ENCODE measurements at places on chromosomes 5 and 9.
A peak's percentile ranks its signal among the peaks of the same experiment; 100 is the strongest.

- no peak for DNase-seq
Measured at GRCh38 chr9:114522286-114522685, 17.0 kb upstream of the WHRN start.

- peak; percentile 71 for DNase-seq
Measured at GRCh38 chr9:107548298-107549142, 59.0 kb upstream of the KLF4 start.

GRCh38 chr9:114483499-114483898 is 21.8 kb downstream of the WHRN start:
- no peak for DNase-seq

- no peak for DNase-seq
Measured at GRCh38 chr5:181088289-181088688, 42.7 kb downstream of the OR2V1 start.

DNA sequence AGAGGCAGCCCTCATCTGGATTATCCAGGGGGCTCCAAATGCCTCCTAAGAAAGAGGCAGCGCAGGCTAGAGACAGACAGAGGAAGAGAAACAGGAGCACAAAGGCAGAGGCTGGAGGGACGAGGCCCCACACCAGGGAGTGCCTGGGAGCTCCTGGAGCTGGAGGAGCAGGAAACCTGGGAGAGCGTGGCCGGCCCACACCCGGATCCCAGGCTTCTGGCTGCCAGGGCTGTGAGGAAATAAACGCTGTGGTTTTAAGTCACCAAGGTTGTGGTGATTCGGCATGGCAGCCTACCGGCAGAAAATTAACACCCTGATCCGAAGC is 165.5 kb downstream of the OLFM1 start:
- peak; percentile 13 for DNase-seq

GRCh38 chr9:95315108-95315746 is 2.3 kb downstream of the FANCC start:
- no peak for DNase-seq

DNA sequence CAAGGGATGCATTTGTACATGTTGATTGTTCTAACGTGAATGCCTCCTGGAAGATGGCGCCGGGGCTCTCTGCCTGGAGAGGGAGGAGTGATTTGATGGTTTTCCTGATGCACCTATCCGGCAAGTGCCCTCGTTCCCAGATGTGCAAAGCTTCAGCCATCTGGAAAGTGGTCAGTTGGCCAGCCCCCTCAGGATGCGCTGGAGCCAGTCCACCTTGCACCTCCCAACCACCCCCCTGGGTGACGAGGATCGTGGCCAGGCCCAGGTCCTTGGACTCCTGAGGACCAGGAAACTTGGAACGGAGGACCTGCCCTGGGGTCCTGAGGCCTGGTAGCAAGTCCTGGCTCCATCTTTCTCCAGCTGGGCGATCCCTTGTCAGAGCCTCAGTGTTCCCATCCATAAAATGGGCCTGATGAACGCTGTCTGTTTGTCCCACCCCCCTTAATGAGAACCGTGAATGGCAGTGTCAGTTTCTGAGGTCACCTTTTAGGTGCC is 23.6 kb upstream of the RNU6ATAC start:
- DNase-seq: no peak

- peak; percentile 6 for DNase-seq
Measured at GRCh38 chr5:154642499-154643245, 112.5 kb upstream of the LARP1 start.

DNA sequence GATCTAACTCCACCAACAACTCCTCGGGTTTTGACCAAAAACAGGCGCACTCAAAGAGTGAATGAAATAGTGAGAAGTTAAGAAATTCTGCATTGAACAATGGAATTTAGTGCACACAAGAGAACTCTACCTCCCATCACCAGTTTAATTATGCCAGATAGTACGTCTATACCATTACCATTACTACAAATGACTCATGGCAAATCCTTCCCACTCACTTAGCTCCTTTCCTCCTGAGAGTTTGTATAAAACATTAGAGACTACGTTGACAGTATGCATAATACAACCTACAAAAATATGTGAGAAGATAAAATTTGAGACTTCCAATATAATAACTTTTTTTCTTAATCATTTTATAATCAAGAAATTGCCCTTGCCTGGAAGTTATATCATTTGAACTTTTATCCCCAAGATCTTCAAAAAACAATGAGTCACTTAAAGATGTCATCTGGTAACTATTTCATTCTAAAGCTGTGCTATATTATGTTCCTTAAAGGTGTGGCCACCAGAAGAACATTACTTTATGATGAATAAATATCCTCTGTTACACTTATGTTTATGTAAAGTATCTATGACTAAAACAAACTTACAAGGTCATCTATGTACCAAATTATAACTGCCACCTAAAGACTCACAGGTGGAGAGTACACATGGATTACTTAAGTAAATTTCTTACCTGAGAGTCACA is 297.9 kb upstream of the PTGER4 start:
- DNase-seq: peak; percentile 47

GRCh38 chr9:2725898-2726649 is 8.8 kb downstream of the KCNV2 start:
- DNase-seq: no peak

GRCh38 chr5:85538362-85538761 is 1079.4 kb upstream of the COX7C start:
- no peak for DNase-seq

- DNase-seq: no peak
Measured at GRCh38 chr9:129491487-129491855, 129.4 kb downstream of the C9orf50 start.

GRCh38 chr5:36724467-36725332 is 118.3 kb downstream of the SLC1A3 start:
- DNase-seq: peak; percentile 21

GRCh38 chr5:80238097-80238496 is 17.8 kb downstream of the SERINC5 start:
- DNase-seq: no peak

- no peak for DNase-seq
Measured at GRCh38 chr9:3125602-3126405, 281.9 kb upstream of the PUM3 start.

GRCh38 chr5:76715486-76715735 is 515 bp upstream of the F2R start:
- DNase-seq: no peak

- no peak for DNase-seq
Measured at GRCh38 chr5:174916227-174916626, 191.8 kb downstream of the MSX2 start.

DNA sequence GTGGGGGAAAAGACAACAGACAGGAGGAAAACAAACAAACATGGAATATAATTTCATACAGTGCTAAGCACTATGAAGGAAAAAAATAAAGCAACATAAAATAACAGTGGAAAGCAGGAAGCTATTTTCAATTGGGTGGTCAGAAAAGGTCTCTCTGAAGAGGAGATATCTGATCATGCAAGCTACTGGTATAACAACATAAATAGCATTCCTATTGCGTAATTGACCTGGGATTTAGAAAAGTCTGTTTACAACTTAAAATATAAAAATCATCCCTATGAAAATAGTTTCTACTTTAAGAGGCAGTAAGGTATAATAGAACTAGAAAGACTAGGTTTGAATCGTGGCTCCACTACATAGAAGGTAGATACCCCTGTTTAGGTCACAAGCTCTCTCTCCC is 61.4 kb downstream of the FBXW11 start:
- DNase-seq: no peak

DNA sequence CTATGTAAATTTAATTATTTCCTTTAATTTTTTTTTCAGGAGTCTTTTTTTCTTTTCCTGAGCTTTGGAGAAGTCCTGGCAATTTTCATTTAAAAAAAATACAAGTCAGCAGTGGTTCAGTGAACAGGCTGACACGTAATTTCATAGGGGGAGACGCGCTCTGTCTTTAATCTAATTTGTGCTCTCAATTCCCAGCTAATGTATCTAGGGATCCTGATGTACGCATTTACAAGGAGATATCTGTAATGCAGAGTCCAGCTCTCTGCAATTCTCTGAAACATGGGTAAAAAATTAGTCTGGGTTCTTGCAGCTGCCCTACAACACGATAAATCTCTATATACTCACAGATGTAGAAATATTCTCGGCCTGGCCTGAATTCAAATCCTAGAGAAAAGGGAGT is 243.9 kb downstream of the EFNA5 start:
- no peak for DNase-seq

DNA sequence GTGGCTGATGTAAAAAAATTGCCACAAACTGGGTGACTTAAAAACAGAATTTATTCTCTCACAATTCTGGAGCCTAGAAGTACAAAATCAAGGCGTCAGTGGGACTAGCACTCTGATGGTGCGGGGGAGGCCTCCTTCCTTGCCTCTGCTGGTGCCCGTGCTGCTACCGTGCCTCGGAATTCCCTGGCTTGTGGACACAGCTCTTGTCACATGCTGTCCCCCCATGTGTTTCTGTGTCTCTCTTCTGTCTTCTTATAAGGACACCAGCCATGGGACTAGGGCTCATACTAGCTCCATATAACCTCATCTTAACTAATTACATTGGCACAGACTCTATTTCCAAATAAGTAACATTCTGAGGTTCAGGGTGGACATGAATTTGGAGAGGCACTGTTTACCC is 242.3 kb upstream of the IRX2 start:
- DNase-seq: no peak

- no peak for DNase-seq
Measured at GRCh38 chr5:2727550-2727949, 23.9 kb downstream of the IRX2 start.

DNA sequence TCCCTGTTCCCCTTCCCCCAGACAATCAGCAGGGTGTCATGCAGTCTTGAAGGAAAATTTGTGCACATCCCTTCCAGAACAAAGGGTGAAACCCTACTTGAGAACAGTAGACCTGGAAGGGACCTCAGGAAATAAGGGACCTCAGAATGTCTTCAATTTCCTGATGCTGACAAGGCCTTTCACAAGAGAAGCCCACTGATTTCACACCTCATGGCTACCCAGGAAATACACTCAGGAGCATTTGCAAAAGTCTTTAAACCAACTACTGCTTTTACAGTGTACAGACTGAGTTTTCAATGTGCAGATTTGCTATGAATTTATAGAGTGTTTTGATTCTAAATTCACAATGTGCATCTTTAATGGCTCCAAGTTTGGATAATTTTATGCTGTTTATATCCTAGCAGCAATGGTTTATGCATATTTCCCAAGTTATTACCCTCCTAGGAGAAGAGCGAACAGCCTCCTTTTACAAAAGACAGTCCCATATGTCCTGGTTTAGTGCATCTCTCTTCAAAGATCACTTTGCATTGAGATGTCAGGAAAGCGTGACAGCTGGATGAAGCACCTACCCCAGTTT is 74.8 kb downstream of the GALNT10 start:
- DNase-seq: no peak

DNA sequence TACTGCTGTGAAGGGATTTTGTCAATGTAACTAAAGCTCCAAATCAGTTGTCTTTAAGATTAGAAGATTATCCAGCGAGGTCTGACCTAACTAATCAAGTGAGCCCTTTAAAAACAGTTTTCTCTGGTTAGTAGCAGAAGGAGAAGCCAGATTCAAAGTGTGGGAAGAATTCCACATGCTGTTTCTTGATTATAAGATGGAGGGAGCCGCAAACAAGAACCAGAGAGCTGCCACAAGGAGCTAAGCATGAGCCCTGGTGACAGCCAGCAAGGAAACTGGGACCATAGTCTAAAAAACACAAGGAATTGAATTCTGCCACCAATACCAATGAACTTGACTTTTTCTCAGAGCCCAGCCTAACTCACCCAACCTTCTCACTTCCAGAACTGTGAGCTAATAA is 37.0 kb upstream of the OR2S2 start:
- no peak for DNase-seq

DNA sequence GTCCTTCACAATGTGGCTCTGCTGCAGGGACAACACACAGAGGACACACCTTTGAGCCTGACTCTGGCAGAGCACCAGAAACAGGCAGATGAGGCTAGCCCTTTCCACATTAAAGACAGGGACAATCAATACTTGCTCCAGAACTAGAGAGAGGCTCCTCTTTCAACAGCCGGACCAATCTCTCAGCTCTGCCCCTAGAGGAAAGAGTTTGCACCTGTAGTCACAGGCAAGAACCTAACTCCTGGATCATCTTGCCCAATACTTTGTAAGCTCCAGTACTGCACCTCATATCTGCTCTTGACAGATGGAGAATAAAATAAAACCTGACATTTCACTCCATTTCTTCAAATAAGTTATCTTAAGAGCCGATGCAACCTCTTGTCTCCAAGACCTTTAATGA is 52.1 kb downstream of the EPB41L4A start:
- DNase-seq: peak; percentile 30

DNA sequence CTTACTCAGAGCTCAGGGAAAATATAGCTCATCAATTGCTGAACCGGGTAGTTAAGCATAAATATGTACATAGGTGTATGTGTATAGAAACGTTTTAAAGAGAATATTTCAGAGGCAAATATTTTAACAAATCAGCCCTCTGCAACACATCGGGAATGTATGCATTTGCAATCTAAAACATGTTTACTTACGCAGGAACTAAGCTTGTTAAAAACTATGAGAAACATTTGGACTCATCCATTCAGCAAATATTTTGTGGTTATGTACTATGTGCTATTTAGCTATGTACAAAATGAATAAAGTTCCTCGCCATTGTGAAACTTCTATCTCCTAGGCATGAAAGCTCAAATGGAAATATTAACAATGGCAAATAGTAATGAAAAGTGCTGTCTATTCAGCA is 469.9 kb downstream of the ARHGEF28 start:
- DNase-seq: no peak
